Activated CD4-positive, alpha-beta T cell treated with anti-CD3 and anti-CD28 coated beads for 4 hours (primary cell): ENCODE measurements at places on chromosomes 4 and X.

DNA sequence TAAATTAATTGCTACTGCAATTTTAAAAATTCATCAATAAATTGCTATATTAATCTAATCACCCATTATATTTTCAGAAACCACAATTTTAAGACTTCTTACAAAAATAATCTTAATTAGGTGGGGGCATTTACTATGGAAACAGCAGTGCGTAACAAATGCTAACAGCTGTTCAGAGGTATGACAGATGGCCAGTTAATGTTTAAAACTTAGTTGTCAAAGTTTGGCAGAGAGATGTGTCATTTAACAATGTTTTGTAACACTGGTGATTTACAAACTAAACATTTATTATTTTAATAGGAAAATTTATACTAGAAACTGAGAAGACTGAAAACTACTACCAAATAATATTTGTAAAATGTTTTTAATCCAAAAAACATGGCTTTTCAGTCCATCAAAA is 85.2 kb upstream of the GPR34 start:
- no peak for DNase-seq

- no peak for DNase-seq
Measured at GRCh38 chr4:161577579-161578301, 586.1 kb downstream of the FSTL5 start.

DNA sequence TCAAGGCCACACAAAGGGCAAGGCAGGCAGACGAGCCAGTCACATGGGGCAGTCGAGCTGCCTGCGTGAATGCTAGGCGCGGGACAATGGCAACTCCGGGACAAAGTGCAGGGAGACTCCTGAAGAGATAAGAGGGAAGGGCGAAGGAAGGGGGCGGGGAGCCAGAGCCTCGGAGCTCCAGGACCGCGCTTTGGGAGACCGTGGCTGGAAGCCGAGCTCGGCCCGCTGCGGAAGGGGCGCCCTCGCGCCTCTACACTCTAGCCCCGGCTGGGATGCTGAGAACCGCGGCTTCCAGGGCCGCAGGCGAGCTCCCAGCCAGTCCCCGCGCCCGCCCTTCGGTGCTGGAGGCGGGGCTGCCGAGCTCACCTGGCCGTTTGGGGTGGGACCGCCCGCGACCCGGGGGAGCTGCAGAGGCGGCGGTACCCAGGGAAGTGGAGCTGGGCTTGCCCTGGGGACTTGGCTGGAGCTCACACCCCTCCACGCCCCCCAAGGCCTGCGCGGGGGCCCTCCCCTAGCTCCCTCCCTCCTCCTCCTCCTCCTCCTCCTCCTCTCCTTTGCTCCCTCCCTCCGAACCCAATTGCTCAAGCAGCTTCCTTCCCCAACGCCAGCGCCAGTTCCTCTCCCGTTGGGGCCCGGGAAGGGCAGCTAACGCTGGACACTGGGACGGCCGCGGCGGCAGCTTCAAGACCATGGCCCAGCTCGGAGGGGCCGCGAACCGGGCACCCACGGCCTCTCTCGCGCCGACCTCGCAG is at the start of gene SOWAHD:
Gene SOWAHD (plus strand): TSS at position 610 of the 752 bp plus-strand sequence. CDS start 80 bp downstream, at position 690.
- DNase-seq = peak; percentile 12

- no peak for DNase-seq
Measured at GRCh38 chr4:168139336-168139735, 47.0 kb downstream of the ANXA10 start.

DNA sequence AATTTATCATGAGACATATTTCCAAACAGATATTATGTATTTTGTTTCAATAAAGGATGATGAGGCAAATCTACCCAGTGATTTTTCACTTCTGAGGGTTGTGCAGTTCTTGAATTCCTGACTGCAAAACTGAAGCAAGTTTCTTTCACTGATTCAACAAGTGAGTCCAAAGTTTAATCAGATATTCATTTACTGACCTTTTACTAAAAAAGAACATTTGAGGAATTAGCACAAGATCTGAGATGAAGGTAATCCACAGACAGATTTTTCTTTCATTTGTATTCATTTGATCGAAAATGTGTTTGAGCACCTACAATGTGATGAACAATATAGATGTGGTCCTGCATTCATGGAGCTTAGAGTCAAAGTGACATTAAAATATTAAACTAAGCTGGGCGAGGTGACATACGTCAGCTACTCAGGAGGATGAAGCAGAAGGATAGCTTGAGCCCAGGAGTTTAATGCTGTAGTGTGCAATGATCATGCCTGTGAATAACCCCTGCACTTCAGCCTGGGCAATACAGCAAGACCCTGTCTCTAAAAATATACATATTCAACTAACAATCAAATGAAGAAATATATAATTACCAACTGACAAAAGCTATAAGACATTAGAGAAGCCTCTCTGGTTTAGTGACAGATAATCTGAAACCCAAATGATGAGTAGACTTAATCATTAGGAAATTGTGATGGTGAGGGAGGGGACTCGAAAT is 76.6 kb downstream of the ANXA3 start:
- DNase-seq = no peak

DNA sequence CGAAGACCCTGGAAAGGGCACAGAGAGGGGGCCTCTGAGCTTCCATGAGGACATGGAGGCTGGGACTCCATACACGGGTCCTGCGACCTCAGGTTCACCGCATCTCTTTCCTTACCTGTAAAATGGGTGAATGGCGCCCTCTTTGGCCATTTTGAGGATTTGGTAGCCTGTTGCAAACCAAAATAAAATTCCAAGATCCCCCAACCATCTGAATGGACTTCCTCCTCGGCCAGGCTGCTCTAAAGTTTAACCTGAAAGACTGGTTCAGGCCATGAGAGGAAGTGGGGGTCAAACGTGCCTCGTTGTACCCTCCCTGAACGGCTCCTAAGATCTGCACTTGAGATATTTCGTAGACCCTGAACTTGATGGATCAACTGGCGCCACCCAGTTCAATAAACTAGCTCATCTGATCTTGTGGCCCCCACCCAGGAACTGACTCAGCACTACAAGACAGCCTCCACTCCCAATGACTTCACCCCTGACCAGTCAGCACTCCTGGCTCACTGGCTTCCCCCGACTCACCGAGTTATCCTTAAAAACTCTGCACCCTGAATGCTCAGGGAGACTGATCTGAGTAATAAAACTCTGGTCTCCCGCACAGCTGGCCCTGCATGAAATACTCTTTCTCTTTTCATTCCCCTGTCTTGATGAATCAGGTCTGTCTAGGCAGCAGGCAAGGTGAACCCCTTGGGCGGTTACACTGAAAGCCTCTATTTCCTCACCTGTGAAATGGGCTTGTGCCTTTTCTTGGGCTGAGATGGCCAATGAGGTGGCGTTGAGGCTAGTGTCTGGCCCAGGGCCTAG is 32.9 kb upstream of the GPR78 start:
- DNase-seq = no peak

- DNase-seq = no peak
Measured at GRCh38 chr4:176729489-176729888, 63.2 kb downstream of the VEGFC start.

DNA sequence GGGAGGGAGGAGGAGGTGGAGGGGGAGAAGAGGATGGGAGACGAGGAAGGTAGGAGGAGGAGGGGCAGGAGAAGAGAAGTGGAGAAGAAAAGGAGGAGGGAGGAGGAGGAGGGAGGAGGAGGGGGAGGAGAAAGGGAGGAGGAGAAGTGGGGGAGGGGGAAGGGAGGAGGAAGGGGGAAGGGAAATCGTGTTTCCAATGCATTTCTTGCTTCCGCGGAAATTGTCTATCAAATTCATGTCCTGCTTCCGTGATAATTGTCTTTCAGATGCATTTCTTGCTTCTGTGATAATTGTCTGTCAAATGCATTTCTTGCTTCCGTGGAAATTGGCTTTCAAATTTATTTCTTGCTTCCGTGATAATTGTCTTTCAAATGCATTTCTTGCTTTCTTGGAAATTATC is 43.3 kb downstream of the CRLF2 start:
- no peak for DNase-seq

DNA sequence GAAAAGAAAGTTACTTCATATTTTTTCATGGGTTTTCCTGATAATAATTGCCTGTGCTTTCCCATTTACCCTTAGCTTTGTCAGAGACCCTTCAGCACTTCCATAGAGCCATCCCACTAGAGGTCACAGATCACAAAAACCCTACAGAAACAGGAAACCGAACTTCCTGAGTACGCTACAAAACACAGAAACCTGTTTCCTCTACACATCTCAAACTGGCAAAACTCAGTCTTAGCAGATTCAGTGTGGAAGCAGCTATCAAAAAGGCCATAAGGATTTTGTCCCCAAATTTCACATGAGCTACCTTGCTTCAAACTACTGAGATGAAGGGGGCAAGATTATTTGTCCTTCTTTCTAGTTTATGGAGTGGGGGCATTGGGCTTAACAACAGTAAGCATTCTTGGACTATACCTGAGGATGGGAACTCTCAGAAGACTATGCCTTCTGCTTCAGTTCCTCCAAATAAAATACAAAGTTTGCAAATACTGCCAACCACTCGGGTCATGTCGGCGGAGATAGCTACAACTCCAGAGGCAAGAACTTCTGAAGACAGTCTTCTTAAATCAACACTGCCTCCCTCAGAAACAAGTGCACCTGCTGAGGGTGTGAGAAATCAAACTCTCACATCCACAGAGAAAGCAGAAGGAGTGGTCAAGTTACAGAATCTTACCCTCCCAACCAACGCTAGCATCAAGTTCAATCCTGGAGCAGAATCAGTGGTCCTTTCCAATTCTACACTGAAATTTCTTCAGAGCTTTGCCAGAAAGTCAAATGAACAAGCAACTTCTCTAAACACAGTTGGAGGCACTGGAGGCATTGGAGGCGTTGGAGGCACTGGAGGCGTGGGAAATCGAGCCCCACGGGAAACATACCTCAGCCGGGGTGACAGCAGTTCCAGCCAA is at the start of gene MMRN1:
Gene MMRN1 (plus strand): TSS at position 206 of the 902 bp plus-strand sequence. CDS start 118 bp downstream, at position 324.
- no peak for DNase-seq

GRCh38 chr4:108453366-108453765 is 167.0 kb upstream of the RPL34 start:
- DNase-seq = no peak

DNA sequence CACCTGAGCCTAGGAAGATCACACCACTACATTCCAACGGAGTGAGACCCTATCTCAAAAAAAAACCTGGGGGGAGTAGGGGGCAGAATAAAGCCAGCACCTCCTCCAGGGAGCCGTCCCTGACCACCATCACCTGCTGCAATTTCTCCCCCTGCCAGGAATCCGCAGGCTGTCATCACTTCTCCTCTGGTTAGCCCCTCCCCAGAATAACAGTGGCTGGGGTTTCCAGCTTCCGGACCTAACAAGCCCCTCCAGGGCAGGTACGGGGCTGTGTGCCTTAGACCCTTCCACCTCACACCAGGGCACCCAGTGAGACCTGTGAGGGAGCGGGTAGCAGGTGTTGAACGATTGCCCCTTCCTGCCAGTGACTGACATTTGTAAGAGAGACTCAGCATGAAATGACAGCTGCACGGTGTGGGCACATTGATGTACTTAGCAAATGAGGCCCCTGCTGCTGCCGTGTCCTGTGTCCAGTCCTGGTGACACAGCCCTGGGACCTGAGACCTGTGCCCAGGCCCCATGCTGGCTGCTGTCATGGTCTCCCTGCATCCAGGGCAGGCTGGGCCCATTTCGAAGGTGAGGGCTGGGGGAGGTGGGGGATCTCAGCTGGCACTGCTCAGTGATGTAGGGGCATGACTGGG is 6.7 kb upstream of the WFS1 start:
- DNase-seq = no peak

DNA sequence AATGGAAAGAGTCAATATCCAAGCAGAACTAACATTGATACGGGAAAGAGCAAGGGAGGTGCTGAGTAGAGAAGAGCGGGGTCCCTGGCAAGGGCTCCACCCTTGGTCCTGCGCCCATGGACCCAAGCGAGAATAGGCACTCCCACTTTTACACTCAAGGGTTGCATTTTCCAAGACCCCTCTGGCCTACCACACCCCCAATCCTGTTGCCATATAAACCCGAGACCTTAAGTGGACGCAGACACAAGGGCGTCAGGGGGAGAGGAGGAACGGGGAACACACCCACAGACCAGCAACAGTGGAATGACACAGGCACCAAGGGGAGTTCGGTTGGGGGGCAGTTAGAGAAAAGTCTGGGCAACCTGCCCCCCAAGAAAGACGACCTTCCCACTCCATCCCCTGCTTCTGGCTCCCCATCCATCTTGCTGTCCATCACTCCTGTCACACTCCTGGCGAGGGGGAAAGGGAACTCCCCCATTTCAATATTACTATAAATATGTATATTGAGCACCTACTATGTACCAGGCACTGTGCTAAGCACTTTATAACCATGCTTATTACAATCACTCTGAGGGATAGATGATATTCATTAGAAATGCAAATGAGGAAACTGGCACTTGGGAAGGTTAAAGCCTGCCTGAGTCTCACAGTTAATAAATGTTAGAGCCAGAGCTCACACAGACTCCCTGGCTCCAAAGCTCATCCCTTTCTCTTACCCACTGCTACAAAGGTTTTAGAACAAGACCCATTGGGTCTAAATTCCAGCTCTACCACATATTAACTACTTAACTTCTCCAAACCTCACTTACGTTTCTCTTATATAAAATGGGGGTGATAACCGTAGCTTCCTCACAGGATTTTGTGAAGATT is 51.7 kb downstream of the SCD5 start:
- DNase-seq = no peak

DNA sequence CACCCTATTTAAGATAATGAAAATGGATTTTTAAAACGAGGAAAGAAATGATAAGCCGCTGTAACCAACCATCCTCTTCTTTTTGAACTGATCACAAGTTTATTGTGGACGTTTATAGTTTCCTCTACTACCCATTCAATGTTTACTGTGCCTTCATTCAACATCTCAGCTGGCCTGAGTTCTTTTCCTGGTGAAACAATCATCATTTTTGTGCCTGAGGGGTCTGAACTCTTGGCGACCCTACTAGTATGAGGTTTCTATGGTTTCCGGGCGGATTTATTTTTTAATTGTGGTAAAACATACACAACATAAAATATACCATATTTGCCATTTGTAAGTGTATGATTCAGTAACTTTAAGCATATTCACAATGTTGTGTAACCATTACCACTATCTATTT is 100.7 kb downstream of the SPRY1 start:
- DNase-seq = no peak

GRCh38 chr4:159506801-159507517 is 404.1 kb downstream of the RAPGEF2 start:
- no peak for DNase-seq

GRCh38 chr4:94595880-94596483 is 144.2 kb downstream of the PDLIM5 start:
- no peak for DNase-seq

DNA sequence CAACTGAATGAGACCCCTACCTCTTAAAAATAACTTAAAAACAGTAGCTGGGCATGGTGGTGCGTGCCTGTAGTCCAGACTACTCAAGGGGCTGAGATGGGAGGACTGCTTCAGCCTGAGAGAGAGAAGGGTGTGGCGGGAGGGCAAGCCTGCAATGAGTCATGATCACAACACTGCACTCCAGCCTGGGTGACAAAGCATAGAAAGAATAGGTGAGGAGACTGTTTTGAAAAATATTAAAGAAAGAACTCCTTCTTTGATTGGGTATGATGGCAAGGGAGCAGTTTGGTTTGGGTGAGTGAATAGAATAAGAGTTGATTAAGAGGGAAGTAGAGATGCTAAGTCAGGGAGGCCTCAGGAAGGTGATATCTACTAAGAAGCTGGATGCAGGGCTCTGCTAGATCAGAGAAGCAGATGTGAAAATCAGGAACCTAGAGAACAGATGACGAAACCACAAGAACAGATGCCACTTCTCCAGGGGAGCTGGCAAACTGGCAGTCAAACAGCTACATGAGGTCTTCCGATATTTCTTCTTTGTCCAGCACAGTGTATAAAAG is 318.6 kb downstream of the OPHN1 start:
- DNase-seq = no peak

GRCh38 chrX:151902813-151903591 is 9.7 kb upstream of the MAGEA4 start:
- no peak for DNase-seq

GRCh38 chr4:143399113-143399949 is 62.7 kb downstream of the GAB1 start:
- DNase-seq = no peak
